ENCODE measurements at places on chromosomes 4 and X. TPM values are rescaled to one million over a fixed set of nuclear protein-coding genes. Genes with fewer than 3 reads are reported as not detected.

Gene VCX3A
- total RNA-seq = not detected

Gene BEX1
- total RNA-seq = not detected

Gene WAS
- total RNA-seq = not detected

Gene DNAAF6
- total RNA-seq = not detected

Gene RAB9B
- total RNA-seq = 0.03 TPM

Gene KCNIP4
- total RNA-seq = not detected

Gene CXCL11
- not detected for total RNA-seq

Gene FHDC1
- total RNA-seq = 0.34 TPM

Gene IQCM
- not detected for total RNA-seq

Gene CT45A2
- total RNA-seq = not detected

Gene TMEM128
- total RNA-seq = 7.3 TPM

Gene TNMD
- not detected for total RNA-seq

Gene GABRG1
- not detected for total RNA-seq

Gene OFD1
- 13.0 TPM for total RNA-seq

Gene NMU
- 0.74 TPM for total RNA-seq

Gene ITM2A
- not detected for total RNA-seq

Gene PF4V1
- not detected for total RNA-seq

Gene BTK
- 0.08 TPM for total RNA-seq

Gene RTL5
- total RNA-seq = 2.9 TPM

Gene QRFPR
- not detected for total RNA-seq

Gene PNMA6F
- total RNA-seq = not detected

Gene NUP62CL
- 16.3 TPM for total RNA-seq

Gene ARMCX1
- total RNA-seq = 0.43 TPM

Gene LONRF3
- total RNA-seq = 3.5 TPM

Gene UVSSA
- total RNA-seq = 4.3 TPM

Gene GC
- total RNA-seq = not detected

Gene SPINK2
- total RNA-seq = not detected

Gene PLS3
- total RNA-seq = 192 TPM

Gene RNF175
- not detected for total RNA-seq

Gene GPRASP1
- 0.30 TPM for total RNA-seq

Gene ZNF185
- total RNA-seq = 6.7 TPM

Gene NEXMIF
- not detected for total RNA-seq

Gene KLKB1
- total RNA-seq = not detected

Gene AKAP14
- not detected for total RNA-seq

Gene CT45A3
- 0.15 TPM for total RNA-seq

Gene PGRMC2
- total RNA-seq = 93.9 TPM

Gene FOXR2
- total RNA-seq = not detected
